Activated T-helper 2 cell treated with anti-CD3 and anti-CD28 coated beads, Interferon-gamma antibody, Interleukin-2, Interleukin-4, amounts not matched to agents 10 μg/mL and 5 μg/mL and 100 μg/mL, durations not matched to agents 14 hours and 24 hours and 36 hours (primary cell): ENCODE measurements at places on chromosomes 6 and 20.

- no peak overlapping the region for H3K27ac ChIP-seq
- no peak for DNase-seq
- H3K36me3 ChIP-seq = peaks cover 12% of the 10 kb centered on the region
- peaks cover 35% of the 10 kb centered on the region for H3K4me1 ChIP-seq
- no peak overlapping the region for H3K4me3 ChIP-seq
Measured at GRCh38 chr6:20835315-20836010, 301.2 kb downstream of the CDKAL1 start.

DNA sequence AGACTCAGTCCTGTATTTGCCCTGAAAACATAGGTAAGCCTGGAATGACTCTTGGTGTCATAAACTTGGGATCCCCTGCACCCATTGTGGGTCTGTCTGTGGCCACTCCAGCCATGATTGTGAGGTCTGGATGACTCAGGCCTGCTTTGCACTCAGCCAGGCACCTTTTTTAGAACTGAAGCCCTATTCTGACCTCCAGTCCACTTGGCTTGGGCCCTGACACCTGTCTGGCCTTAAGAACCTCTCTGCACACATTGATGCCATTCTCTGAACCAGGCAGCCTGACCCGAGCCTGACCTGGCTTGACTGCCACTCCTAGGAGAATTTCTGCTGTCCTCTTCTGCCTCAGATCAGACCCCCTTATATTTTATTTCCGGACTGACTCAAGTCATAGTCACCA is 383.7 kb downstream of the MAFB start:
- no peaks in the 10 kb centered on the region for H3K27me3 ChIP-seq
- H3K4me3 ChIP-seq = no peak overlapping the region
- DNase-seq = no peak
- no peaks in the 10 kb centered on the region for H3K4me1 ChIP-seq
- H3K27ac ChIP-seq = no peak overlapping the region

DNA sequence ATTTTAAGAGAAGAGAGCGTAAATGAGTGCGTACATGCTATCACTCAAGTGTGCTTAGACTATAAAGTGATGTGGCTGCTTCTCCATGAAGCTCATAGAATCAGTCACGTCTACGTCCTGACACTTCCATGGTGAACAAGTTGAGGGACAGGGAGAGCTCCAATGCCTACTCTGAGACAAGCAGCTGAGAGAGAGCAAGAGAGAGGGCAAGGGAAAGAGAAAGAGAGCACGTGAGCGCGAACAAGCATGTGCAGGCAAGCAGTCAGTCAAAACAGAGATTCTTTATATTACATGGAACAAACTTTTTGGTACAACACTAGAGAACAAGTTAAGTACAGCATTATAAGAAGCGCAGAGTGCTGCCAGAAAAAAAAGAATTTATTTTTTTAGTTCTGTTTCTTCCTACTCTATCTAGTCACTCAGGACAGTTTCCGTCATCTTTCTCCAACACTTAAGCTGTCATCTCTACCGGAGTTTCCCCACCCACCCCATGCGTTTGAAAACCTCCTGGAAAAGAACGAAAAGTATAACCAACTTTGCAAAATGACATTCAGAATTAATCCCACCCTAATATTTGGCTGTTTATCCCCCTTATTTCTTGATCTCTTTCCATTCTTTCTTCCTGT is 61.8 kb downstream of the EPB41L2 start:
- DNase-seq = no peak
- peaks cover 7% of the 10 kb centered on the region for H3K27me3 ChIP-seq
- no peak overlapping the region for H3K4me3 ChIP-seq
- H3K27ac ChIP-seq = no peak overlapping the region
- H3K36me3 ChIP-seq = no peaks in the 10 kb centered on the region
- no peaks in the 10 kb centered on the region for H3K4me1 ChIP-seq

DNA sequence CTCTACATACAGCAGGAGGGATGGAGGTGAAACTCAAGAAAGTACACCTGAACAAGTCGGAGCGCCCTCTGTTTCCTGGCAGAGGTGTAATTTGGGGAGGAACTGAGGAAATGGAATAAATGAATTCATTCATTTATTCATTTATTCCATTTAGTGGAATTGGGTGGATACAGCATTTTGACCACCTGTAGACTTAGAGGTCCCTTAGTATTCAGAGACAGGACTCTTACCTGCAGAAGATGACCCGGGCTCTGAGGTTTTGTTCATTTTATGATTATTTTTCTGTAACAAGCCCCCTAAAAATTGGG is 9.1 kb downstream of the TRIM31 start:
- H3K36me3 ChIP-seq = peaks cover 4% of the 10 kb centered on the region
- H3K4me1 ChIP-seq = peaks cover 26% of the 10 kb centered on the region
- peaks cover 58% of the 10 kb centered on the region for H3K27me3 ChIP-seq
- no peak for DNase-seq
- no peak overlapping the region for H3K27ac ChIP-seq
- H3K4me3 ChIP-seq = peak overlapping the region; percentile 77

- peaks cover 21% of the 10 kb centered on the region for H3K27me3 ChIP-seq
- no peak overlapping the region for H3K4me3 ChIP-seq
- no peaks in the 10 kb centered on the region for H3K36me3 ChIP-seq
- DNase-seq = no peak
- no peaks in the 10 kb centered on the region for H3K4me1 ChIP-seq
- no peak overlapping the region for H3K27ac ChIP-seq
Measured at GRCh38 chr6:13006578-13007300, 290.2 kb downstream of the PHACTR1 start.

- H3K4me1 ChIP-seq = no peaks in the 10 kb centered on the region
- peaks cover 6% of the 10 kb centered on the region for H3K27me3 ChIP-seq
- H3K4me3 ChIP-seq = no peak overlapping the region
Measured at GRCh38 chr20:6101346-6101745, 21.5 kb downstream of the FERMT1 start.

DNA sequence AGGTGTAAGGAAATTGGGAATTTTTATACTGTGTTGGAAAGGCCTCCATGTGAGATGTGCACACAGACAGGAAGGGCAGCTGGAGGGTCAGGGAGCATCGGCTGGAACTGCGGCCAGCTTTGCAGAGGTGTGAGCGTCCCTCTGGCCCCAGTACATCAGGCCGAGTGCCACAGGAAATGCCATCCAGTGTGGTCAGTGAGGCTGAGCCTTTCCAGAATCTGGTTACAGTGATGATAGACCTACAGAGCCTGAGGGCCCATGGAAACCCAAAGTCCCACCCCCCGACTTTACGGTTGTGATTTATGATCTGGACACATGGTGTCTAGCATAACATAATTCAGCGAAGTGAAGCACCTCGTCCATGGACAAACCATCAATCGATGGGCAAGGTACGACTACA is 137.3 kb upstream of the PDE10A start:
- peaks cover 4% of the 10 kb centered on the region for H3K4me1 ChIP-seq
- peaks cover 15% of the 10 kb centered on the region for H3K27me3 ChIP-seq
- no peaks in the 10 kb centered on the region for H3K36me3 ChIP-seq
